Hair follicle dermal papilla cell (primary cell): ENCODE measurements at places on chromosomes 6 and 20. TPM values are rescaled to one million over a fixed set of nuclear protein-coding genes. Genes with fewer than 3 reads are reported as not detected.

The TMEM170B gene
- 1.5 and 2.3 TPM in 2 replicates for total RNA-seq

The RAD21L1 gene
- total RNA-seq = 0.32 TPM in 1 of 2 replicates, not detected in the other

The GCM1 gene
- total RNA-seq = not detected in 2 replicates

The ARMH2 gene
- not detected in 2 replicates for total RNA-seq

The SCGN gene
- not detected in 2 replicates for total RNA-seq

The KCTD20 gene
- 120 and 143 TPM in 2 replicates for total RNA-seq
